Activated T-helper 1 cell treated with anti-CD3 and anti-CD28 coated beads, Interleukin-2, amount 50 U/mL, for 16 hours (primary cell): ENCODE measurements at places on chromosomes 1 and 21.
A peak's percentile ranks its signal among the peaks of the same experiment; 100 is the strongest.

DNA sequence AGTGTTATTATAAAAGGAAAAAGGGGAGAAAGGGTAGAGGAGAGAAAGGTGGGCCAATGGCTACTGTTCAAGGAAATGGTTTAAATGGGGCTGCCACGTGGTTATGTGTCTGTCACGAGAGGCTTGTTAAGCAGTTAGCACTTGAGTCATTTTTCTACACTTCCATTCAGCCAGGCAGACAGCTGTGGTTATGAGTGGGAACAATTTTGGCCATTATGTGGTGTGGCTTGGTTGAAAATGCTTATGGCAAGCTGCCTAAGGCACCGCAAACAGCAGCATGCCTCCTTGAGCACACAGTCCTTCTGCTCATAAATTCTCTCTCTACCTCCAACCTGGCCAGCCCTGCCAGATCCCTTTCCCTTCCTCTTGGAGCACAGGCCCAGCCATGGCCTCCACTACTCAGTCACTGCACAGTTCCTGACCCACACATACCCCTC lies 3.2 kb upstream of the SRM start:
- no peak for DNase-seq

- DNase-seq, result peak; percentile 7
Measured at GRCh38 chr1:183218971-183219615, 33.0 kb downstream of the LAMC2 start.

DNA sequence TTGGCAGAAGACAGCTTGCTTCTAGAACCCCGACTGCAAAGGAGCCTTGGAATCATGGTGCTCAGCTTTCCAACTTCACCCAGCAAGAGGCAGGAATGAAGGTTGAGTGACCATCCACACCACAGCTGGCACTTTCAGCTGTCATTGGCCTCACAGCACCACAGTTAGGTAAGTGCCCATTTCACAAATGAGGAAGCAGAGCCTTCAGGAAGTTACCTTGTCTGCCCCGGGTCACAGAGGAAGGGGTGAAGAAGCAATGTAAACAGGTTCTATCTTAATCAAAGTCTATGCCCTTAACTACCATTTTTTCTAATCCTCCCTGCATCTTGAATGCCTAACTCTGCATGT lies 156.0 kb downstream of the GLUL start:
- no peak for DNase-seq

- no peak for DNase-seq
Measured at GRCh38 chr1:56099766-56100265, 479.5 kb downstream of the PLPP3 start.

- DNase-seq, result no peak
Measured at GRCh38 chr1:7265771-7266371, 480.6 kb downstream of the CAMTA1 start.

GRCh38 chr1:187838335-187839293 lies 1009.9 kb downstream of the PLA2G4A start:
- no peak for DNase-seq

- DNase-seq, result no peak
Measured at GRCh38 chr1:17579951-17580939, 40.7 kb downstream of the ARHGEF10L start.

- no peak for DNase-seq
Measured at GRCh38 chr1:21385022-21385421, 54.9 kb upstream of the NBPF3 start.

DNA sequence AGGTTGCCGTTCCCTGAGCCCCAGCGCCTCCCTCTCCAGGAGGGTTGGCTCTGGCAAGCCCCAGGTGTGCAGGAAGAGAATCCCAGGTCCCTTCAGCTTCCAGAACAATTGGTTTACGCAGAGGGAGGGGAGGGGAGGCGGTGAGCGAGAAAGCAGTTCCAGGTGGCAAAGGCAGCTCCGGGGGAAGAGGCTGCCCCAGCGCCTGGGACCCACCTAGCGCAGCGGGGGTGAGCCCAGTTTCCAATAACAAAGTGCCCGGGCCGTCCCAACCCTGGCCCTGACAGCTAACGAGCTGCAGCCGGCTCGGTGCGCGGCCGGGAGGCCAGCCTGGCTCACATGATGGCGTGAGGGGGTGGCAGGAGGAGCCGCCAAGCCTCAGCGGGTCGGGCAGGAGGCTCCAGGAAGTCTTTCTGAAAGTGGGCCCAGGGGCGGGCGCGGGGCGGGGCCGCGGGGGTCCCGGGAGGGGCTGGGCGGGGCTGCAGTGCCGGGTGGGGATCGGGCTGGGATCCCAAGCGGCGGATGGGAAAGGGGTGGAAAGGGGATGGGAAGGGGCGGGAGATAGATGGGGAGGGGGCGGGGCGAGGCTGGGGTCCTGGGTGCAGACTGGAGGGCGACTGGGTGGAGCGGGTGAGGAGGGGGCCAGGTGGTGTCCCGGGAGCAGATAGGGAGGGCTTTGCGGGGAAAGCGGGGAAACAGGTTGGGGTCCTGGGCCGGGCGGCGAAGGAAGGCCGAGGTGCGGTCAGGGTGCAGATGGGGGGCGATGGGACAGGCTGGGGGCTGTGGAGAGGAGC lies 22.8 kb downstream of the DHRS3 start:
- DNase-seq, result no peak

DNA sequence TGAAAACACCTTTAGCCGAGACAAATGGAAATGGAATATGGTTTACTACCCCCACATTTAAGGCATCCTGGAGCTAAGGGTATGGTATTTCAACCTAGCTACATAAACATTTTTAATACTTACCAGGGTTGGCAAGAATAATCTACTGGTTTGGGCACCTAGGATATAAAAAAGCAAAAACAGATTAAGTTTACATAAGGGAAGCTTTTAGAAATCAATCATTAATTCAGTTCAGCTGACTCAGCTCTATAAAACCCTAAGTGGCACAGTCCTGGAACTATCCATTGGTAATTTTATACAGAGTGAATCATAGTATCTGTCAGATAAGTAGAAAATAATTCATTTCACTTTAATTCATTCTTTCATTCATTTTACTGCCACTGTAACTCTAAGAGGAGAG lies 355.2 kb downstream of the VAV3 start:
- no peak for DNase-seq

DNA sequence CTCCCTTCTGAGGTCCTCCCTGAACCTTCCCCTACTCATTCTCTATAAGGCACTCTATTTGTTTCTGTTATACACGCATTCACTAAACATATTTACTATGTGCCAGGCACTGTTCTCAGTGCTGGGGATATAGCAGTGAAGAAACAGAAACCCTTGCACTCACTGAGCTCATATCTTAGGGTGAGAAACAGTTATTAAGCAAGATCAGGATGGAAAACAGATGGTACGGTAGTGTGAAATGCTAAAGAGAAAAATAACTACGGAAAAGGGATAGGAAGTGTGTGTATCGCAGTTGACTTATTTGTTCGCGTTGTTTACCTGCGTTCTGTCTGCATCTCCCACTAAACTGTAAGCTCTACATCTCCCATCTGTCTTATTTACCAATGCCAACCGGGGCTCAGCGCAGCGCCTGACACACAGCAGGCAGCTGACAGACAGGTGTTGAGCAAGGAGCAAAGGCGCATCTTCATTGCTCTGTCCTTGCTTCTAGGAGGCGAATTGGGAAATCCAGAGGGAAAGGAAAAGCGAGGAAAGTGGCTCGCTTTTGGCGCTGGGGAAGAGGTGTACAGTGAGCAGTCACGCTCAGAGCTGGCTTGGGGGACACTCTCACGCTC lies 572 bp downstream of the CYB5RL start:
- no peak for DNase-seq

- no peak for DNase-seq
Measured at GRCh38 chr1:29830916-29831315, 594.6 kb downstream of the PTPRU start.

DNA sequence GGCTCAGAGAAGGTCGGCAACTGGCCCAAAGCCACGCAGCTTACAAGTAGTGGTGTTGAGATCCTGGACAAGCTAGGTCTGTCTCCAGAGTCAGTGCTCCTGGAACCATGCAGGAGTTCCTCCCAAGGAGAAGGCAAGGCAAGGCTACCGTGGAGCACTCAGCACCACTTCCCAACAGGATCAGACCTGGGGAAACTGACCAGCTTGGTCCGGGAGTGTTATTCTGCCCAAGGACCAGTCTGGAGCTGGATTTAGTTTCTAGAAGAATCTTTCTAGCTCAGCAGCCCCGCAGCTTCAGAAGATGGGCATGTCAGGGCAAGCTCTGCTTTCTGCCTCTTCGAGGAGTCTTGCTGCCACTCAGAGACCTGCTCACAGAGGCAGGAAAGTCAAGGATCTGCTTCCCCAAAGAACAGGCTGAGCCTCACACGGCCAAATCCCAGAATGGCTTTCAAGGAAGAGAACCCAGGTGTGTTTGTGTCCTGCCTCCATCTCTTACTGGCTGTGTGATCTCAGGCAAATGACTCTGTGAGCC lies 302.8 kb downstream of the MATN1 start:
- no peak for DNase-seq

DNA sequence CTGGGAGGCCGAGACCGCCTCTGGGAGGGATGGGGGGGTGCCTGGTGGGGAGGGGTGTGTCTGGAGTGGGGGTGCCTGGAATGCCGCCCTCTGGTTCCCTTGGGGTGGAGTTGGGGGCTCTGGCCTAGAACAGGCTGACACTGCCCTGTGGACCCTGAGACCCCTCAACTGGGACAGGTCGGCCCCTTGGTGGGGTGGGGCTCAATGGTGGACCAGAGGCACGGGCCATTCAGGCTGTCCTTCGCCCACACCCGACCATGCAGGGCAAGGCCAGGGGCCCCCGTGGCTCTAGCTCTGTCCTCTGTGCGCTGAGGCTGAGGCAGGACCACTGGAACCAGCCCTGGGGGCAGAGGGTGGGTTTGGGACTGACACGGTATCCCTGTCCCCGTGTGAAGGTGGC lies 14.7 kb downstream of the PFKL start:
- DNase-seq, result no peak

DNA sequence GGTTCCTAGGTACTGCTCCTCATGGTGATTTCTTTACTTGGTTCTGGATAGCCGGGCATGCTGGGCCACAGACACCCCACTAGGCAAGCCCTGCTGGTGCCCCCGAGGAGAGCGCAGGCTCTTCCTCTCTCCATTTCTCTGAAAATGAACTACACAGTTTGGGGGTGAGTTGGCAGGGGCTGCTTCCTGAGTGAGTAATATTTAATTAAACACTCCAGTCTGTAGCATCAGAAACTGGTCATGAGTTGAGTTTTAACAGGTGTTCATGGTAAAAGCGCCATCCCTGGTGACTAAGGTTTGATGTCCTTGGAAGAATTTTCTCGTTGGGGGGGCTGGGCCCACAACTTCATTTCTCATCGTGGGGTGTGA lies 1.7 kb downstream of the SPSB1 start:
- no peak for DNase-seq

GRCh38 chr1:59279645-59280044 lies 17.2 kb upstream of the FGGY start:
- DNase-seq, result no peak

DNA sequence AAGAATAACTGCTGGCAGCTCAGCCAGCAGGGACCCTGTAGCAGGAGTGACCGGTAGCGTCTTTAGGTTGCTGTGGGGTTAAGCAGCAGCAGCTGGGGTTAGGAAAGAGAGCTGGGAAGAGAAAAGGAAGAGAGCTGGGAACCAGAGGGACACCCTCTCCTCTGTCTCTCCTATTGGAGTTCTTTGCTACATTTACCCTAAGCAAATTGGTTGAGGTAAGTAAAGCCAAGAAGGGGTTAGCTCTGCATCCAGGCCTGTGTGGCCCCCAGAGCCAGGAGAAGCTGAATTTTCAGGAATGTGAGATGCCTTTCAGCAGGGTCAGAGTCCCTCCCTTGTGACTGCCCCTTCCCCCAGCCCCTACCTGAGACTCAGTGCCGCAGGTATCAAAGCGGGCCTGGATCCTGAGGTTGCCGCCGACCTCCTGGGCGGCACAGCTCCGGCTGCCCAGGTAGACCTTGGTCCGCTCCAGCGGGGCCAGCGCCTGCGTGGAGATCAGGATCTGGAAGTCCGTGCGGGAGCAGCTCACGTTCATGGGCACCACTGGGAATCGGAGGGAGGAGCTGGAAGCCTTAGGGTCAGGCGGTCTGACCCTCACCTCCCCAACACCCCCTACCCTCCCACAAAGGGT lies 16.4 kb downstream of the CDCP2 start:
- no peak for DNase-seq

DNA sequence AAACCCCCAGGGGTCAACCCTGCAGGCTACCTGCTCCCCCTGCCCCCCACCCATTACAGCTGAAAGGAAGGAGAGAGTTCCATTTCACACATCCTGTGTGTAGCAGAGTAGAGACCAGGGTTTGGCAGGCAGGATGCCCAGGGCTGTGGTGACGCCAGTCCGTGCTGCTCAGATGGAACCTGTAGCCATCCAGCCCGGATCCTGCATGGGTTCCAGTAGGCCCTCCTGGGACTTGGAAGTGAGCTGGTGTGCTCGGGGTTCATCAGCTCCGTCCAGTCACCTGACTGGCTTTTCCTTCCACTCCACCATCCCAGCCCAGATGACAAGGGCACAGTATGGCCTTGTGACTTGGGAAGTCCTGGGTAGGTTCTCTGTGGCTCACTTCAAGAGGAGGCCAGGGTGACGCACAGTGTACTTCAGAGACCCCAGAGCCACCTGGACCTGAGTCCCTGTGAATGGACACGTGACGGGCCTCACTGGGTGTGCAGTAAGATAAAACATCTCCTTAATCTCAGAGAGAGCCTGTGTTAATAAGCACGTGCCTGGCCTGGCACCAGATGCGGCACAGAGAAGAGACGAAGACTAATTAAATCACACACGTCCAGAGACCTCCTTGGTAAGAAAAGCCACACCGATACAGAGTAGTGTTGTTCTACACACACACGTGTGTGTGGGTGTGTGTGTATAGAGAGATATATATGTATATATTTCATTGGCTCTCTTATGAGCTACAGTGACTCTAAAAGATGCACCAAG lies 16.0 kb downstream of the ITPKB start:
- no peak for DNase-seq

DNA sequence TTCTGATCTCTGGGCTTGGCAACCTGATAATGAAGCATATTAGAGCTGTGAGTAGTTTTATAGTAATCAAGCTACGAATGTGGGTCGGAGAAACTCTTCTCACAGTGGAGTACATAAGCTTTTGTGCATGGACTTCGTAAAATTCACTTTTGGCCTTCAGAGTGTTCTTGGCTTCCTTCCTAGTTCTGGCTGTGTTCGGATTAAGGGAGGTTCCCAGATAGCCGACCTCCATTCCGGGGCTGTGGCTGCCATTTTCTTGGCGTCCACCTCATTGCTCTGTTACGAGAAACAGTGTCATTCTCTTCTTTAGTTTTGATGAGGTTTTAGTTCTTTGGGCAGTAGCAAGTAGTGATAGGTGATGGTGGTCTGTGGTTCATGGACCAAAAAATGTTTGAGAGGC lies 26.3 kb downstream of the CAMTA1 start:
- no peak for DNase-seq

DNA sequence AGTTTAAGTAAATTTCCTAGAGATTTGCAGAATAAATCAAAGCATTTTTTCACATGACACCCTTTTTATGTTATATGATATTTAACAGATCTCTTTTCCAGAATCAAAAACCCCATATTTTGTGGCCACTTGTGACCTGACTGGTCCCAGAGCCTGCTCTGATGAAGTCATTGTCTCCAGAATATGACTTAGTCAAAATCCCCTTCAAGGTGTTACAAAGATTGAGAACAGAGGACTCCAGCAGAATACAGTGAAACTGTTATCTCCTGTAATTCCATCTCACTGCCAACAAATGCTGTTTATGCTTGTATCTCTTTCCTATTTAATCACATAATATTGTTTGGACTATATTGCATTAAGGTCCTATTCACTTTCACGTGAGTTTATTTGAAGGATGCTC lies 25.6 kb downstream of the RGS1 start:
- no peak for DNase-seq
